Gastrocnemius medialis (tissue), 4 donors: ENCODE measurements at places on chromosomes 4 and X.
A peak's percentile ranks its signal among the peaks of the same experiment; 100 is the strongest.

GRCh38 chr4:157804986-157805385 is 367.8 kb downstream of the GASK1B start:
- no peak for DNase-seq

DNA sequence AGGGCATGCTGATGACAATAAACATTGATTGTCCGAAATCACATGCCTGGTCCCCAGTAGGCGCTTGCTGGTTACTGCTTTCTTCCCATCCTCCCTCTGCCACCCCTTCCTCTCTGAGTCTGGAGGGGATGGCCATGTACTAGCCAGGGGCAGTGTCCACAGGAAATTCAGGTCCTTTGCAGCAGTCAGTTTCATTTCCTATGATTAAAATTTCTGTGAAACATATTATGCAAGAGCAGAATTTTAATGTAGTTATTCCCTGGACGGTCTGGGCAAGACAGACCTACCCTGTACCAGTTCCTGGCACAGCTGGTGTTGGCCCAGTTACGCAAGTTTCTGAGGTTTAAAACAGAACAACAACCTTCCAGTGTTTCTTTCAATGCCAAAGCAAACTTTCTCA is 28.2 kb upstream of the TLR2 start:
- DNase-seq = peak; percentile 30

GRCh38 chr4:23789762-23790161 is 100.1 kb downstream of the PPARGC1A start:
- no peak for DNase-seq

DNA sequence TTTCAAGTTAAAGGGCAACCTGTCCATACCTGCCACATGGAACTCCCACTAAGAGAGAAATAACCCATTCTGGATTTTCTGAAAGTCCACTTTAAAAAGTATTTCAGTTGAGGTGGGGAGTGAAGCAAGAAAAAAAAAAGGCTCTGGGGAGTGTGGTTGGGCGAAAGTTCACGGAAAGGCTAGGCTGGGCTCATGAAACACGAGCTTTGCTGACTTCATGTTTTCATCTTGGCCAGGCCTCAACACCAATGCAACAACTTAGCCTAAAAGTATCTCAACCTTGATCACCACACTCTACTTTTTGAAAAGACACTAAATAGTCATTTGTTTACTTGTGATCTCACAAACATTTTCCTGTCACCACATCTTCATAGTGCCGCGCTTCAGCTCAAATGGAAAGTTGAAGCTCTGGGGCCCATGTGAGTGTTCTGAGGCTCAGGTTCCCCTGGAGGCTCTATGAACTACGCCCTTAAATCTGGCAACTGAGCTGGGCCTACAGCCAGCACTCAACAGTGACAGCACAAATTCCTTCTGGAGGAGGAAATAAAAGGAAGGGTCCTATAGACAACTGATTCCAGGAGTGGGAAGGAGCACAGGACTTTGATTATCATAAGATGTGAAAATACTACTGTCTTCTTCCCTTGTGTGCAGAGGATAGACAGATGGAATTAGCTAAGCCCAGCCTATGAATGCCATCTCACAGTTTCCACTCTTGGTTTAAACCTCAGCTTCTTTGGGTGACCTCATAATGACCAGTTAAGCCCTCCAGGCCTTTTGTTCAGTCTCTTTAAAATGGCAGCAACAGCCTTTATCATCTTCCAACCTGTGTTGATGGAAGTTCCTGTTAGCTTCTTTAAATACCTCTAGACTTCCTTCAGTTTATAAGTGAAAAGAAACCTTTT is 5.1 kb downstream of the CD40LG start:
- no peak for DNase-seq

DNA sequence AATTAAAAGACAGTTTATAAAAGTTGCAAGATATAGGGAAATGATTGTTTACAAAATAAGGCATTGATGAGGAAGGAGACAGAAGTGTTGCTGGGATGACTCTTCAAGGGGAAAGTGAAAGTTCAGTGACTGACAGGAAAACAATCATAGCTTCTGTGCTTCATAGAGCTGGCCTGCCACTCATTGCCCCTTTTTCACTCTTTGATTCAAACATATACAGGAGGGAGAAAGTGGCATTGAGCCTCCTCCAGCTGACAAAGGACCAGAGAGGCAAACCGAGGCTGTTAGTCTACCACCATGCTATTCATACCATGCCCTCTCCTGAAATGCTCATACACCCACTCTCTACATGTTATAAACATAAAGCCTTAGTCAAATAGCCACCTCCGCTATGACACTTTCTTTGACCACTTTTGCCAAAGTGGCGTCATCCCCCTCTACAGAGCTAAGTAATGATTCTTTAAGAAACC is 79.2 kb upstream of the ATOH1 start:
- DNase-seq = no peak

DNA sequence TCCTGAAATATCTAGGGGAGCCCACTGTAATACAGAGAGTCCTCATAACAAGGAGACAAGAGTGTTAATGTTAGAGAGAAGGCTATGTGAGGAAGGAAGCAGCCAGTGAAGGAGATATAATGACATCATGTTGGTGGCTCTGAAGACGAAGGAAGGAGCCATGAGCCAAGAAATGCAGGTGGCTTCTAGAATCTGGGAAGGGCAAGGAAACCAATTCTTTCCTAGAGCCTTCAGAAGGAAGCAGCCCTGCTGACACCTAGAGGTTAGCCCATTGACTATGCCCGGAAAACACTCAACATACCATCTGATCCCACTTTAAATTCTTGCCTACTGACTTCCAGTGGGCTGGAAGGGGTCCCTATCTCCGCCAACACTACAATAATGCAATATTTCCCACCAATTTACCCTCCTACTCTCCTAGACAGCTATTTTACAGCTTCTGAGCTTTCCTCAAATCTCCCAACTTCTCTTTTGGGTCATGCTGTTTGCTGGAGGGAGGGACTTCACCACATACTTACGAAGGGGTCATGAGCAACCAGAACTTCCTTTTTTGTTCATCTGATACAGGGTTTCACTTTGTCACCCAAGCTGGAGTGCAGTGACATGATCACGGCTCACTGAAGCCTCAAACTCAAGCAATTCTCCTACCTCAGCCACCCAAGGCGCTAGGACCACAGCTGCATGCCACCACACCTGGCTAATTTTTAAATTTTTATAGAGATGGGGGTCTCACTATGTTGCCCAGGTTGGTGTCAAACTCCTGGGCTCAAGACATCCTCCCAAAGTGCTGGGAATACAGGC is 25.2 kb upstream of the G3BP2 start:
- DNase-seq = no peak

GRCh38 chr4:108559068-108559793 is 61.1 kb upstream of the RPL34 start:
- no peak for DNase-seq

DNA sequence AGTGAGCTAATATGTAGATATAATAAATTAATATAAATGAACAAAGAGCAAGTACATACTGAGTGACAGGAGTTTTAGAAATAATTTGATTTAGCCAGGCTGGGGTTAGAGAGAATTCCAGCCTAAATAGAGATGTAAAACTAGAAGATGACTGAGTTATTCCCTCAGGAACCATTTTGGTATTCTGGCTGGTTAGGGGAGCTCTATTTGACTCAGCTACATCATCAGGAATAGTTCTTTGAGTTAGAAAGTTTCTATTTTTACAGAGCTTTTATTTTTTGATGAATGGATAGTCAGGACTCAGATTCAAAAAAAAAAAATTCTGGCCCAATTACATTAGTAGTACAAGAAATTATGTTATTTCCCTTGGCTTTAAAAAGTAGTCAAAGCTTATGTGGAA is 180.4 kb upstream of the MID1 start:
- no peak for DNase-seq

DNA sequence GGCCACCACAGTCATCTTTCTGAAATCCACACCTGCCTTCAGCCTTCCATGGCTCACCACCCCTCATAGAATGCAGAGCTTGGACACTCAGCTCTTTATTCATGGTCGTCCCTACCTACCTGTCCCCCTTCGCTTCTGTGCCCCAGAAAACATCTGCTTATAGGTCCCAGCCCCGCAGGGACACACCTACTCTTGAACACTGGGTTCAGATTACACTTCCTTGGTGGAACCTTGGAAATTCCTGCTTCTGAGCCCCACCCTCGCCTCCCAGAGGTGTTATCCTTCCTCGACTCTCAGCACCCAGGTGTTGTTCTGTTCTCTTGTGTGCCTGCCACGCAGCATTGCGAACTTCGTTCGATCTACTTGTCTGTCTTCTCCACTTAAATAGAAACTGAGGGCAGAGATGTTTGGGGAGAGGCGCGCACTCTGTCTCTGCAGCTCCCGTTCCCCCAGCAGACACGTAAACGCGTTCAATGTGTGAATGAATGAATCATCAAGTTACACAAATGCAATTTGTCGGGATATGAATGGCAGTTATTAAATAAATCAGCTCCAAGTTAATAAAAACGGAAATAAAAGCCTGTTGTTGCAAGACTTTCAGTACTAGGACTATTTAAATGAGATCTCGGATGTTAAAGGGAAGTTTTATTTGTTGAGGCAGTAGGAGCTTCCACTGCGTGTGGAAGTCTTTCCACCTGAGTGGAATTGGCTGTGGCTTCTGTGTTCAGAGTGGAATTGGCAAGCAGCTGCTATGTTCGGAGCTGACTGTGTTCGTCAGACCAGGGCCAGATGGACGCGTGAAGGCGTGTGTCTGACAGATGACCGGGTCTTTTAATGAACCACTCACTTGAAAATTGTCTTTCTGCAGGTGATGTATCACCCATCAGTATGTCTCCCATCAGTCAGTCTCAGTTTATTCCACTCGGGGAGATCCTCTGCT is 95.6 kb downstream of the STOX2 start:
- no peak for DNase-seq

GRCh38 chr4:48333587-48333986 is 7.7 kb upstream of the SLAIN2 start:
- no peak for DNase-seq

GRCh38 chrX:57817302-57817701 is 93.0 kb downstream of the ZXDA start:
- no peak for DNase-seq

GRCh38 chr4:176238157-176238610 is 30.8 kb downstream of the ASB5 start:
- DNase-seq = no peak

DNA sequence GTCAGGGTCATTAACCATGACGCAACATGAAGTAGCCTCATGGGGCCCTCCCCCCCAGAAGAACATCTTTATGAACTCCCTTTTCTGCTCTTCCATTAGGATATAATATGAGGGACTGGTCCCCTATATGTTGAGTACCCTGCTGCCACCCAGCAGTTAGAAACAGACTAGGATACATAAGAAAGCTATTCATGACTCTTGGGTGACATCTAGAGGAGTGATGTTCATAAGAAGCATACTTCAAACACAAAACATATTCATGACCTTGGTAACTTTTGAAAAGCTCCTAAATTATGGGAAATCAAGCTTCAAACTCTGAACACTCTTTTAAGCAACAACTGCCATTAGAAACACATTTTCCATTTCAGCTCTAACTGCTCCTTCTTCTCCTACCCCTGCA is 155.2 kb upstream of the SPIN4 start:
- no peak for DNase-seq

GRCh38 chrX:129823522-129823921 is 20.2 kb downstream of the ZDHHC9 start:
- DNase-seq = no peak

DNA sequence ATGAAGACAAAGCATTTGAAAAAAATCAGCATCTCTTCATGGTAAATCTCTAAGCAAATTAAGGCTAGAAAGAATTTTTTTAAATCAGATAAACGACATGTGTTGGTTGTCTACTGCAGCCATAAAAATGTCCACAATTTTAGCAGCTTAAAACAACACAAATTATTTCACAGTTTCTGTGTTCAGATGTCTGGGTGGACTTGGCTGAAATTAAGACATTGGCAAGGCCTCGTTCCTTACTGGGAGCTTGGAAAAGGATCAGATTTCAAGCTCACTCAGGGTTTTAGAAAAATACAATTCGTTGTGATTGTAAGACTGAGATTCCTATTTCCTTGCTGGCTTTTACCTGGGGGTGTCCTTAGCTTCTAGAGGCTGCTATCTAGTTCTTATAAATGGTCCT is 1470.6 kb downstream of the PCDH19 start:
- DNase-seq = no peak

- DNase-seq = no peak
These were observed 14.0 kb downstream of the CHIC2 start for GRCh38 chr4:54050214-54050904.

DNA sequence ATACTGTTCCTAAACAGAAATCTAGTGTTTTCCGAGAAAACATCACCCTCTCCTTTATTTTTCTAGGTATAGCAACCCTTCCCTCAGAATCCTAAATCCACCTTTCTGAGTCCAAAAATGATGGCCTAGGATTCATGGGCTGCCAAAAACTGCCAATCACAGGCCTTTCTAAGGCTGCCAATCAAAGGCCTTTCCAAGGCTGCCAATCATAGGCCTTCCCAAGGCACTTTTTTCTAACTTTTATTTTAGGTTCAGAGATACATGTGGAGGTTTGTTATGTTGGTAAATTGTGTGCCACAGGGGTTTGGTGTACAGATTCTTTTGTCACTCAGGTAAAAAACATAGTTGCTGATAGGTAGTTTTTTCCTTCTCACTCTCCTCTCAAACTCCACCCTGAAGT is 673.7 kb downstream of the FAT4 start:
- DNase-seq = no peak

- no peak for DNase-seq
These were observed 256.1 kb downstream of the THOC2 start for GRCh38 chrX:123476611-123477219.

DNA sequence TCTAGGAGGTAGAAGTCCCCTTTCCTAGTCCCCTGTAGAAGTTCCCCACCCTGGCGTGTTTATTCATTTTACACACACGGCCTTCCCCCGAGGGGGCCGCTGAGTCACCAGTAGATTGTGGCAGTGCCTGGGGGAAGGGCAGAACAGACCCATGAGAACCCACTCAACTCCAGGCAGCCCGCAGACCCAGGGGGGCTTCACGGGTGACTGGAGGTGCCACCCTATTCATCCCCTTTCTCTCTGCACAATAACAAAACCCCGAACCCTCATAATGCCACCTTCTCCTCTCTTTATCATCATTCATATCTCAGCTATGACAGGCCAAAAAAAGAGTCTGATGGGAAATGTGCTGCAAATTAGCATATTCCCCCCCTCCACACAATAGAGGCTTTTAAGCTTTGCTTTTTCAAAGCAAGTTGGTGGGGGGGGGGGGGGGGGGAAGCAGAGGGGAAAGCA is 20.4 kb upstream of the GPM6B start:
- no peak for DNase-seq

GRCh38 chrX:122196343-122196742 is 987.7 kb upstream of the GRIA3 start:
- no peak for DNase-seq

GRCh38 chrX:135340831-135341230 is 31.6 kb downstream of the ETDC start:
- no peak for DNase-seq

GRCh38 chr4:162347842-162348213 is 184.0 kb upstream of the FSTL5 start:
- DNase-seq = no peak

DNA sequence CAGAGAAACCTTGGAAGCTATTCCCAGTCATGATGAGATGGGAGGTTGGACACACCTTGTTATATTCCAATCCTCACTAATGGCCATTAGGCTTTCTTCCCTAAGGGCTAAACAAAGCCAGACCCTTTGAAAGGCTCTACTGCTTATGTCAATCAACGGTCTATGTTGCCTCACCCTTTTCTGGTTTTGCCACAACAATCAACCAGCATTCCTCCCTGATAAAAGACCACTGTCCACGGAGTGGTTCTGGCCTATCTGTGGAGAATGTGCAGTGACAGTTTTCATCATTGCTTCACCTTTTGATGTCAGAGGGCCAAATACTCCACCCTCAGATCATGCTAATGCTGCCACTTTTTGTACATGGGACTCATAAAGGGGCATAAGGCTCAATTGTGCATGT is 913.4 kb downstream of the RPA4 start:
- DNase-seq = no peak
